HS-5 (cell line): ENCODE measurements at places on chromosomes 4 and X.

DNA sequence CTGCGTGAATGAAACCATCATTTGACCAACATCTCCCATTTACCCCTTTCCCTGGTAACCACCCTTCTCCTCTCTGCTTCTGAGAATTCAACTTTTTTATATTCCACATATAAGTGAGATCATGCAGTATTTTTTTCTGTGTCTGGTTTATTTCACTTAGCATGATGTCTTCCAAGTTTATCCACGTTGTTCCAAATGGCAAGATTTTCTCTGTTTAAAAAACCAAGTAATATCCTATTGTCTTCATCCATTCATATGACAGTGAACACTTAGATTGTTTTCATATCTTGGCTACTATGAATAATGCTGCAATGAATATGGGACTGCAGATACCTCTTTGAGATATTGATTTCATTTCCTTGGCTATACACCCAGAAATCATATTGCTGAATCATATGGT is 362.4 kb upstream of the SLC7A11 start:
- DNase-seq = no peak

GRCh38 chrX:131264665-131265064 is 24.4 kb downstream of the IGSF1 start:
- no peak for DNase-seq

DNA sequence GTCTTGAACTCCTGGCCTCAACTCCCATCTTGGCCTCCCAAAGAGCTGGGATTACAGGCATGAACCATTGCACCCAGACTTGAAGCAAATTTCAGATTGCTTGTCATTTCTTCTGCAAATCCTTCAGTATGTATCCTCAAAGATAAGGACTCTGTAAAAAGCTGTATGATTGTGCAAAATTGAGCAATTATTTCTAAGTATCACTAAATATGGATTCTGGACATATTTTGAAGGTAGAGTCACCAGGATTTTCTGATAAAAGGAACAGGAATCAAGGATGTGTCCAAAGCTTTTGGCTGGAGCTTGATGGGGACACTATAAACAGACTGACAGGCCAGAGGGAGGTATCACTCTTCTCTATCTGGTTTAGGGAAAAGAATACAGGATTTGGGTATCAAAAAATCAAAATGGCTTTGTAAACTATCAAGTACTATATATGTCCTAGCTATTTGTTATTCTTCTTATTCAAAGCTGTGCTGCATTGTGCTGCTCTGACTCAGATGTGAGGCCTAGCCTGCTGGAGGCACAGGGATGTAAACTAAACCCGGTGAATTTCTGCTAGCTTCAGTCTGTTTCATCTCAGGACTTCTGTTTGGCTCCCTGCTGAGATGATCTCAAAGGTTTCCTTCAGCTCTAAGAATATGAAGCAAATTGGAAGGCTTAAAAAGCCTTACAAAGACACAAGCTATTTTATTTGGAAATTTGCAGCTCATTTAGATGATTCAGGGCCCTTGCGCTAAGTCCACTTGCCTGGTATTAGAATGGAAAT is 8.3 kb downstream of the RPS4X start:
- DNase-seq = no peak

DNA sequence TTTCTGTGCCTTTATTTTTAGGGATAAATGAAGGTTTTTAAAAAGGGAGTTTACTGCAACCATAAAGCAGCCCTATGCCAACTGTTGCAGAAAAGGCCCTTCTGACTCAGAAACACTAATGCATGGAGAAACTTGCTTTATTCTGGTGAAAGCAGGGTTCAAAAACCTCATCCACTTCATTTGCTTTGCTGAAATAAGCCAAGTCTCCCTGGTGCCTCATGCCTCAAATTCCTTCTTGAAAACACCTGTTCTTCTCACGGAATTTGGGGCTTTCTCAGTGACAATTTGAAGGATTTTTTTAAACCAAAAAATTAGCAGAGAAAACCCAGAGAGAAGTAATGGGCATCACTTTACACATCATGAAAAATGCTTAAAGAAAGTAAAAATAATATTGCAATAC is 349.0 kb downstream of the PCDH7 start:
- no peak for DNase-seq

DNA sequence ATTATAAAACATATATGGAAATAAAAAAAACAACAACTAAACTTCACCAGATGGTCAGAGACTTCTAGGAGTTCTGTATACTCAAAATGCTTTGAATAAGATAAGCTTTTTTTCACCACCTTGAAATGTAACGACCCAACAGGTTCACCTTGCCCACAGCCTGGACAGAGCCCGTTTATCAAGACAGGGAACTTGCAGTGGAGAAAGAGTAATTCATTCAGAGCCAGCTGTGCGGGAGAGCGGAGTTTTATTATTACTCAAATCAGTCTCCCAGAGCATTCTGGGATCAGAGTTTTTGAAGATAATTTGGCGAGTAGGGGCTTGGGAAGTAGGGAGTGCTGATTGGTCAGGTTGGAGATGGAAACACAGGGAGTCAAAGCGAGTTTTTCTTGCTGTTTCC is 38.5 kb downstream of the AGA start:
- DNase-seq = no peak

GRCh38 chr4:84171871-84172270 is 327.2 kb downstream of the NKX6-1 start:
- DNase-seq = no peak

DNA sequence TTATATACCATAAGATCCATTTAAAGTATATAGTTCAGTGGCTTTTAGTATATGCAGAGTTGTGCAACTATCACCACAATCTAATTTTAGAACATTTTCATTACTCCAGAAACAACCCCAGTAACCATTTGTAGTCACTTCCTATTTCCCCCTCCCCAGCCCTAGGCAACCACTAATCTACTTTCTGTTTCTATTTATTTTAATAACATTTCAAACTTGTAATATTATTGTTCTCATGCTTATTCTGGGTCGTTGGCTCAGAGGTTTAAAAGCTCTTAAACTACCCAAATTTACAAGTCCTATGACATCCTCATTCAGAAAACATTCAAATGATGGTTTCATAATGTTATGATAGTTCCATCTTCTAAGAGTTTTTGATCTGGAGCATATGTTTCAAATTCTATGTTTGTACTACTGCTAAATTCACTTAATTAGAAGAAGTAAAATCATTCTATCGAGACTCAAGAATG is 18.4 kb downstream of the XIAP start:
- no peak for DNase-seq

DNA sequence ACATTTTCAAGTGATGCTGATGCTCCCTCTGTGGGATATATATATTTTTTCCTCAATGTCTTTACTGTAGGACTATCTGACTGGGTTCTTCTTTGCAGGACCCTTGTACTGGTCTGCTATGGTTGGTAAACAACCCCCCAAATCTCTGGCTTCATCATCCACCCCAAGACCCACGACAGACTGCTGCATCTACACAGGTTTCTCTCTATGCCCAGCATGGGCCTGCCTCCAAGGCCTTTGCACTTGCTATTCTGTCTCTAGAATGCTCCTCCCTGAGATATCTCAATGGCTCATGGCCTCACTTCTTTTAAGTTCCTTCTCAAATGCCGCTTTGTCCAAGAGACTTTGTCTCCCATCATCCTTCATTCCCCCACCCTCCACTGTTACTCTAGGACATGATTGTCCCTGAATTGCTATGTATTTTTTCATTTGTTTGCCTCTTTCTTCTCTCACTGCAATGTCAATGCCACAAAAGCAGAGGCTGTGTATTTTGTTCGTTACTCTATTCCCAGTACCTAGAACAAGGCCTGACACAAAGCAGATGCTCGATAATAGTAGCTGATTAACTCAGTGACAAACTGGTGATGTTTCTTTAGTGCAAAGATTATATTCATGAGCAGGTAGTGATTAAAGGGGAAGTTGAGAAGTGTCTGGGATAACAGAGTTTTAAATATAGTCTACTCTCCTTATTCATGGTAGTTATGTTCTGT is 6.6 kb downstream of the EVC start:
- DNase-seq = no peak

GRCh38 chrX:110086162-110086915 is 83.4 kb downstream of the TMEM164 start:
- DNase-seq = peak; percentile 2

DNA sequence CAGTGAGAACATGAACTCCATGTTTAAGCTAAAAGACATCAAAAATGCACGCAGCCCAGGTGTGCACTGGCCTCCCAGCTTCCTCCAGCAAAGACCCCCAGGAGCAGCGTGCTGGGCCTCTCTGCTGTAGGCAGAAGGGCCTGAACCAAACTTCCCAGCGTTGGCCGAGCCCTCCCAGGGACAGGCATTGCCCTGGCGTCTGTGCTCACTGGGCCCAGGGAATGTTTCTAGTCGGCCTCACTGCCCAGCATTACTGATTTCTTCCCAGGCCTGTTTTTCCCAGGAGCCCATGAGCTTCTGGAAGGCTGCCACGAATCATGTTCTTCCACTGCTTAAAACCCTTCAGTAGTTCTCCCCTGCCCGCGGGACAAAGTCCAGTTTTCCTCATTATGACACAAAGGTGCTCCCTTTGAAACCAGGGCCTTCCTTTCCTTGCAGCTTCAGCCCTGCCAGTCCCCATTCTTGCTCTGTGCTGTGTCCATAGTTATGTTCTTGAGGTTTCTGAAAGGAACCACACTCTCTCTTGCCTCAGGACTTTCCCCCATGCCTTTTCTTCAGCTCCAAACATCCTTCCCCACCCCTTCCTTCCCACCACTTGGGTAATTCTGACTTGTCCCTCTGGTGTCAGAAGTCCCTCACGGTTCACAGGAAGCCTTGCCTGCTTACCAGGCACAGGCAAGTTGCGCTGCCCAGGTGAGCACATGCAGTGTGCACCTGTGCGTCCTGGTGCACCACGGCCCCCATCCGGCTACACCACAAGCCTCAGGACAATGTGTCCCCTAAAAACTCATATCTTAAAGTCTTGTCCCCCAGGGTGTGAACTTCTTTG is 93.4 kb upstream of the ENPP6 start:
- DNase-seq = no peak

DNA sequence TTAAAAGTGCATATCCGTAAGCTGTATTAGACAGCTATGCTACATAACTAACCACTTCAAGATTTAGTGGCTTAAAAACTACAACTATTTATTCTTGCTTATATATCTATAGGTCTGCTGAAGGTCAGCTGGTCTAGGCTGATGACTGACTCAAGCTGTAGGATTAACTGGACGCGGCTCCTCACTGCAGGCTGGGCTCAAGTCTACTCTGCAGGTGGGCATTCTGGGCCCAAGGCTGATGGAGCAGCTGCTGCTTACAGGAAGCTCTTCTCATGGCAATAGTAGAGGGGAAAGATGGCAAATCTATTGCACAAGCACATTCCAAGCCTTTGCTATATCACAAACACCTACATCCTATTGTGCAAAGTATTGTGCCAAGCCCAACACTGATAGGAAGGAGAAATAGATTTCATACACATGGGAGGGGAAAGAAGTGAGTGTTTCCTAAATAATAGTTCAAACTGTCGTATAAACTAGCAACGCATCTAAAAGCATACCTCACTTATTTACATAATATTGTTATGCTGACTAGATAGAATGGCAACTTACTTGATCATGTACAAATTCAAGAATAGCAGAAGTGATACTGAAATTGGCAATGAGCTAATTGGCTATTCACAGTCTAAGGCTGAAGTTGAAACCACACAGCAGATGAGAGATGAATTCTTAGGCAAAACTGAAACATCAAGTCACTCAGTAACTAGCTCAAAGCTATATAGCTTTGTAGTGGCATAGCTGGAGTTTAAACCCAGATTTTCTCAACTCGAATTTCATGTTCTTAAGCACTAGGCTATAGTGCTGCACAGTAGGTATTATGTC is 263.8 kb downstream of the NKX6-1 start:
- no peak for DNase-seq

- no peak for DNase-seq
These were observed 6.9 kb downstream of the KLHL8 start for GRCh38 chr4:87213421-87214075.

DNA sequence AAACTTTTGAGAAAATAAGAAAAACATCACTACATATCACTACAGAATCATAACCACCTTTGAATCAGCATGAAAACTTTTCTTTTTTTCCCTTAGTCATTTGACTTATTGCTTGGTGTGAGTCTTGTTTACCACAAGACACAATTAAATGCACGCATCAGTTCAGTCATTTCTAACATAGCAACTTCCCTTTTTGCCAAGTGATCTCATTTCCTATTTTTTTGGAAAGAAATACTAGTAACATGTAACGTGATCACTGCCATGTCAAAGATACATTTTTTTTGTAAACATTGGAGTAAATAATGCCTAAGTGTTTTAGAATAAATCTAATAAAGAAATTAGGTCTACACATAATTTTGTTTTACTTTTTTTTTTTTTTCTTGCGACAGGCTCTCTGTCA is 5.1 kb upstream of the CXCL8 start:
- DNase-seq = peak; percentile 47

- DNase-seq = no peak
These were observed 57.2 kb downstream of the AFF1 start for GRCh38 chr4:86991994-86992393.

DNA sequence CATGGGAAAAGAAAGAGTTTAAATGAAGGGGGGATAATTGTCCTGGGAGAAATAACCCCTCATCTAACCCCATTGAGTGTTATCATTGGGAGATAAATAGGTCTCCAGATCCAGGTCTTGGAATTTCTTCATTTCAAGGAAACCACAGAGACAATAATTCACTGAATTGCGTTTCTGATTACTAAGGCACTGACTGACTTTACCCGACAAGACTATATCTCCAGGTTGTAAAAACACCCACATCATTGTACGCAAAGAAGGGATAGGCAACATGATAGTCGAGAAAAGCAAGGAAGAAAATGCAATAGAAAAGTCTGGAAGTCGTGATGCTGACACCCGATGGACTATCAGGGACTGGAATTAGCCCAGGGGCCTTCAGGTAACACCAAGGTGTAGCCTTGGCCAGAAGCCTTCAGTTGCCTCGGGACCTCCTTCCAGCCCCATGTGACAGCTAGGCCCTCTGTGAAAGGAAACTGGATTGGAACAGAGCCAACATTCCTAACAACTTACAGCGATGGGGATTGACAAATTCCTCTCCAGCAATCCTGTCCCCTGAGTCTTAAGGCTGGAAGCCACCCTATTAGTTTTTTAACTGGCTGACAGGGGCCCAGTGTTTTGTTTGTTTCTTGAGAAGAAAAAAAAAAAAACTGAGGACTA is 46.5 kb upstream of the RAB9B start:
- peak; percentile 49 for DNase-seq

GRCh38 chr4:148016063-148016637 is 284.3 kb downstream of the ARHGAP10 start:
- DNase-seq = no peak

DNA sequence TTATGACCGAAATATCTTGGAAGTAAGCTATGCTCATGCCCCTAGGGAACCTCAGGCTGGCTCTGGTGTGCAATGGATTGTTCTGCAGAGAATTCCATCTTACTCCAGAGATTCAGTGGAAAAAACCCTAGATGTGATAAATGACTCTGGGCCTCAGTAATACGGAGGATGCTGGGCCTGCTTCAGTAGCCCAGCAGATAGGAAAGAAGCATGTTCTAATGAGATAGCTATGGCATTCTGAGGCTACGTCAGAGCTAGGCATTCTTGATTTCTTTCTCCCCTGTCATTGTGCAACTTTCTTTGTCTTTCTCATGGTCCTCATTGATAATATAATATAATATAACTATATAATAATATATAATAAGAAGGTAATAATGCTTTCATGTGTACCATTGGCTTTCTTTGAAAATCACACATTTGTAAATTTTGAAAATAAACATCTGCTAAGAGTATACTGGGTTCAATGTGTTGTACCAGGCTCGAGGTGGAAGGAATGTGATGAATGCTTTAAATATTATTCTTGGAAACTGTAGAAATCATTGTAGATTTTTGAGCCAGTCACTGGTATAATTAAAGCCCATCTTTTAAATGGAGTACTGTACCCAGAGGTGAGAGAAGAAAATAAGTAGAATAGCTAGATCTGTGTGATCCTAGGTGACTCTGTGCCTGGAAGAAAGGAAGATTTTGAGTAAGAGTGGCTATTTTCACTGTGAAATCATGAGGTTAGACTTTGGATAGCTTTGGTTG is 152.0 kb downstream of the IL15 start:
- DNase-seq = no peak
